ENCODE measurements at places on chromosomes 2 and 18. TPM values are rescaled to one million over a fixed set of nuclear protein-coding genes. Genes with fewer than 3 reads are reported as not detected.

Gene TGFA
- total RNA-seq = 5.3 TPM

Gene RAB31
- 33.6 TPM for total RNA-seq

Gene TLX2
- not detected for total RNA-seq

Gene FLACC1
- total RNA-seq = 0.65 TPM

Data from vein endothelial cell (primary cell).